ENCODE measurements at places on chromosomes 2 and 18.

GRCh38 chr18:34990597-34990996, 50.6 kb upstream of the MAPRE2 start:
- peak; percentile 42 for DNase-seq

- peak; percentile 61 for DNase-seq
These were observed 79.8 kb downstream of the RHOB start for GRCh38 chr2:20526708-20527107.

- DNase-seq, result no peak
These were observed 32.1 kb downstream of the TNFRSF11A start for GRCh38 chr18:62357079-62357719.

DNA sequence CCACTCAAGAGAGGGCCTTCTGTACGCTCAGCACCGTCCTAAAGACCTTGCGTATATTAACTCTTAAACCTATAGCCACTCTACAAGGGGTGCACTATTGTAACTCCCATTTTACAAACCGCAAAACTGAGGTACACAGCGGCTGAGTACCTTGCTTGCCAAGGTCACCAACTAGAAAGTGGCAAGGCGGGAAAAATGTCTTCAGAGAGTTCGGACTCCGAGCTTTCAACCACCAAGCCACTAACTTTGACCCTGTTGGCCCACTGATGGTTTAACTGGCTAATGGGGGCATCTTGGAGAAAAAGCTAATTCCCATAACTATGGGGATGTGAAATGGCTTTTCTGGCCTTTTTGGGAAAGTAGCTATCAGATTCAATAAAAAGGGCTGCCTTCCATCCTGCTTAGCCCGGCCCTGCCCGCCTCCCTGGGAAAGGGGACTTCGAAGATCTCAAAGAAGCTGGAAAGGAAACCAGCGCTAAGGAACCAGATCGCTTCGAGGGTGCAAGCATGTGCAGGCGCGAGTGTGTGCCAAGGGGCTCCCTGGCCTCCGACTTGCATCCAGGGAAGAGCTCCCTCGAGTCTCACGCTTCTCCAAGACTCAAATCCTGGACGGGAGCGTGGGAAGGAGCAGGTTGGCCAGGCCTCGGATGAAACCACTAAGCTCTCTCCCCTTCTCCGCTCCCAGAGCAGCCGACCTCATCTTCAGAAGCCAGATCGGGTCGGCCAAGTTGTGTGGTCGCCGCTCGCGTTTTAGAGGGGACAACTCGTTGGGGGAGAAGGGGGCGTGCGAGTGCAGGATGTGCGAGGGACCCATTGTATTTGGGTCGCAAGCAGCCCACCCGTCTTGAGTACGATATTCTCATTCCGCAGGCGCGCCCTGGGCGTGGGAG, 2.2 kb upstream of the SP5 start:
- DNase-seq, result no peak

DNA sequence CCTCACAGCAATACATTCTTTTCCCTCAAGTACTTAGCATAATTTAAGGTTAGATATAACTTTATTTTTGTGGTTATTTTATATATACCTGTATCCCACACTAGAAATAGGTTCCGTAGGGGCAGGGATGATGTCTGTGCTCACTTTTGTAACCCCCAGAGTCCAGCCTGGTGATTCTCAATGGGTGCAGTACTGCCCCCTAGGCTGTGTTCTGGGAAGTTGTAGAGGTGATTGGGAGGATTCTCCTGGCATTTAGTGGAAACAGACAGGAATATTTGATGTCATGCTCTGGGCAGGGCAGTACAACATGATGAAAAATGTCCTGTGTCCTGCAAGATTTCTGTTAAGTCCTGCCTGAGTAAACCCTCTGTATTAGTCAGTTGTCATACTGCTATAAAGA, 333.3 kb downstream of the PLCL1 start:
- no peak for DNase-seq

DNA sequence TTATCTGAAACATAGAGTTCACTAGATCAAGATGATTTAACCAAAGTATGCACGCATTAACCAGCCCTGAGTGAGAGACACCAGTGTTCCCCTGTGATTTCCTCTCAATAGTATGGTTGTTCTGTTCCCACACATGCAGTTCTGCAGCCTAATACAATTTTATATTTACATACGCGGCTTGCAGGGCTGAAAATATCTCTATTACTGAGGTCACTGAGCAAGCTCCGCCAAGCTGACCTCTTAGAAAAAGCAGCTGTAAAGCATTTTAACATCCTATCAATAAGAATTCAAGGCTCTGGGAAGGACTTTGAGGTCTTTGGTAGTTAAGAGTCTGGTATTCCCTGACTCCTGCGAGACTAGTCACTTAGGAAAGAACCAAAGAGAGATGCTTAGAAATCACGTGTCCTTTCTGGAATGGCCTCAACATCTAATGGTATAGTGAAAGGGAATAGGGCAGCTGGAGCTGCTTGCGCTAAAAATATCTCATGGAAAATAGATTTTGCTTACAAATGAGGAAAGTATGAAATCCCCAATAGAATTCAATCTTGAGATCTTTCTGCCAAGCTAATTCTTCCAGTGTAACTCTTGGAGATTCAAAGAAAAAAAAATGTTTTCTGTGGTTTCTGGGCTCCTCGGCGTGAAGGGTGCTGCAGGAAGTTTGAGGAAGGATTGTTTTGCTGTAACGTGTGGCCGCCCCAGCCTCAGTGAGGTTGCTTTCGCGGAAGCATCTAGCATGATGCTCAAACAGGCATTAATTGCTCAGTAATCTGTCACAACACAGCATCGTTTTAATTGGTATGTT, 59.2 kb downstream of the DOCK10 start:
- peak; percentile 89 for DNase-seq

DNA sequence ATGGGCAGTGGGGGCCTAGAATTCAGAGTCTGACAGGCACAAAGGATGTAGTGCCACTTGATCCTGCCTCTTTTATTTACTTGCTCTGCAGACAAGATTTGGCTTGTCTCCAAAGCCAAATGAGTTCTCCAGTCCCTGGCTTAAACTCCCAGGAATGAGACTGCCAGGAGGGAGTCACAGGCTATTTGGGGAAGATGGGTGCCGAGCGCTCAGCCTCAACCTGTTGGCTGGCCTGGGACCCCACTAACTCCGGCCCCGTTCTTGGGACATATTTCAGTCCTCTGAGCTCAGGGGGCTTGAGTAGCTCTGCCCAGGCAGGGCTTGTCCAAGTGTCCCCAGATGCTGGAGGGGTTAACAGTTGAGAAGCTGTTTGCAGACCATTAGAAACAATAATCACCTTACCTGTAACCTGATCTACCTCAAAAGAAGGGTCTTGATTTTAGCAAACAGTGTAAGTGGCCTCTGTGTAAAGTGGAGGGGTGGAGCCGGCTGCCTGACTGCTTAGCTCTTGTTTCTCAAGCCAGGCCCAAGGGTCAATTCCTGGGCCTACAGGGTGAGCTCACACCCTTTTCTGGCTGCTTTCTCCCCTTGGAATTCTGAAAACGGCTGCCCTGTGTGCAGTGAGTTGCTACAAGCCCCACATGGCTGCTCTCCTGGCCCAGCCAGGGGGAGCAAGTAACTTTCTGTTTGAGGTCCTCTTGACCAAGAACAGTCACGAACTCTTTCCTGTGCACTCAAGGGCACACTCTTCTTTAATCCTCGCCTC, 27.1 kb upstream of the FZD5 start:
- DNase-seq, result peak; percentile 35

GRCh38 chr2:173819852-173820251, 145.3 kb downstream of the SP3 start:
- no peak for DNase-seq

DNA sequence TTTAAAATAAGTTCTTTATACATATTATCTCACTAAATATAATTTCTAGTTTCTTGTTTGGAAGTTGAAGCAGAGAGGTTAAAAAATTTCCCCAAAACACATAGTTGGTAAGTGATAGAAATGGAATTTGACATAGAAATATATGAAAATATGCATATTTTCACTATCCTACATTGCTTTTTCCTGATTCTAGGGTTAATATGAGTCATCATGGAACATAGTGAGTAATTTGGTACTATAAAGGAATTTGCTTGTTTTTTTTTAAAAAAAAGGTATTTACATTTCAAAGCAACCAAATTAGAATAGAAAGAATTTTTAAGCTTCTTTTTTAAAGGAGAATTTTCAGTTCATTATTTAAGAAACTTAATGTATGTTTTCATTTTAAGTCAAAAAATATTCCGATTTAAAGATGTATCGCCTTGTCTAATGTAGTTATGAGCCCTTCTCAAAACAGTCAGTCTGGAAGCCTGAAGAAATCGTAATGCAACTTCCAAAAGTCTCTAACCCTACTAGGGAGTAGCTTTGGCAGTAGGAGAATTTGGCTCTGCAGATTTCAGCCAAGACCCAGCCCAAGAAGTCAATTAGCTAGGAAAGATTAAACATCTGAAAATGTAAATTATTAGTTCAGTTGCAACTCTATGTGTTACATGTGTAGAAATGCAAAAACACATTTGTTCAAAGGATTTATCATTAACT, 147.3 kb downstream of the RDH14 start:
- peak; percentile 56 for DNase-seq

DNA sequence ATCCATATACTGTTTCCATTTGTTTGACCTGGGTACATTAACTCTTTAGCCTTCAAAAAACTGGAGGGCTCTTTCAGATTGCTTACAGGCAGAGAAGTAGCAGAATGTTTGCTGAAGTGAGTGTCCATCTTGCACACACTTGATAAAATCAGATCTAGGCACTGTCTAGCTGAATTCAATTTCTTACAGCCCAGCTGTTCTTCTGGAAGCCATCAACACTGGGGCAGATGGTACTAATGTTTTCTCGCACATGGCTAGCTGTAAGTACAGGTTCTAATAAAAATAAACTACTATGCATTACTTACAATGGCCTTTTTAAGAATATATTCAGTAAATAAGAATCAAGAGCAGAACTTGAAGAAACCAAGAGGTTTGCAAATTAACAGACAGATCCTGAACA, 175.9 kb downstream of the NBAS start:
- DNase-seq, result no peak

- no peak for DNase-seq
These were observed 9.1 kb downstream of the NEURL3 start for GRCh38 chr2:96495982-96496629.

- DNase-seq, result no peak
These were observed 19.5 kb upstream of the CELF4 start for GRCh38 chr18:37584952-37585695.

GRCh38 chr18:37964885-37965571, 399.4 kb upstream of the CELF4 start:
- DNase-seq, result no peak

- peak; percentile 96 for DNase-seq
These were observed 92.7 kb upstream of the PARD3B start for GRCh38 chr2:204452464-204453023.

DNA sequence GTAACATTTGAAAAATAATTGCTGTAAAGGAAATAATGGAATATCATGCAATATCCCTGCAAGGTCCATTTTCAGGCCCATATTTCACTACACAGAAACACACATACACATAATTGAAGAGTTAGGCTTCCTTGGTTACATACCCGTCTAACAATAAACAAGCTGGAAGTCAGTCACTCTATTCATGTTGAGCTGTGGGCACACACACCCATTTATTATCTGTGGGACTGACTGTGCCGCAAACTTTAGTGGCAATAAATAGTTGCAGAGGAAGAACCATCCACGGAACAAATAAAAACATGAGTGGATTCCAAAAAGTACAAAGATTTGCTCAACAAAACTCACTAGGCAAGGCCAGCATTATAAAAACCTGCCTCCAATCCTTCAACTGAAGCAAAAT, 24.8 kb downstream of the PID1 start:
- DNase-seq, result no peak

DNA sequence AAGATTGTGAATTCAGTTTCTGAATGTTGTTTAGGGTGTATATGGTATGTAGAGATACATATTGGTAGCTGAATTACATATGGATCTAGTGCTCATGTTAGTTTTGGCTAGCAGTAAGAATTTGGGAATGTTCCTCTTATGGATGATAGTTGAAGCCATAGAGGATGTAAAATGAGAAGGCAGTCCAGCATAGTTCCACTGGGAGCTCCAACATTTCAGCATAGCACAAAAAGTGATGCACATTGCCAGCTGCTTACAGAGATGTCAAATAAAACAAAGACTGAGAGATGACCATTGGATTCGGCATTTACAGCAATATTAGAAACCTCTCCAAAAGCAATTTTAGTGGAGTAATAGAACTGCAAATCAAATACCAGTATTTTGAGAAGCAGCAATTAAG, 77.4 kb downstream of the EML4 start:
- DNase-seq, result no peak

DNA sequence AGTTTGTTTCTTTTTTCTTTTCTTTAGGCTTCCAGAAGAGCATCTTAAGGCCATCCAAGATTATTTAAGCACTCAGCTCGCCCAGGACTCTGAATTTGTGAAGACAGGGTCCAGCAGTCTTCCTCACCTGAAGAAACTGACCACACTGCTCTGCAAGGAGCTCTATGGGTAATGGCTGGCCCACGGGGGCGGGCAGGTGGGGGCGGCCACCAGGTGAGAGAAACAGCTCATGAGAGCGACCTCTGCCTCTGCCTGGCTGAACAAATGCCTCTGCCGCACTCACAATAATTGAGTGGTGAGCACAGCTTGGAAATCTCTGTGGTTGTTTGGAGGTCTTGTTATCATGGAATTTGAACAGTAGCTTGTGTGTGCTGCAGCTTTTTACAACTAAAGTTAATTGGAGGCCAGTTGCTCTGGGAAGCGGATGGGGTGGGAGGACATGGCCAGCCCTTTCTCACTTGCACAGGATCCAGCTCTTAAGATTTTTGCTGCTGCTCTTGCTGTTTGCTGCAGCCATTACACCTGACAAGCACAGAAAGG, 70.4 kb downstream of the INPP5D start:
- no peak for DNase-seq

- DNase-seq, result no peak
These were observed 1948.4 kb upstream of the PIK3C3 start for GRCh38 chr18:40006634-40007033.

DNA sequence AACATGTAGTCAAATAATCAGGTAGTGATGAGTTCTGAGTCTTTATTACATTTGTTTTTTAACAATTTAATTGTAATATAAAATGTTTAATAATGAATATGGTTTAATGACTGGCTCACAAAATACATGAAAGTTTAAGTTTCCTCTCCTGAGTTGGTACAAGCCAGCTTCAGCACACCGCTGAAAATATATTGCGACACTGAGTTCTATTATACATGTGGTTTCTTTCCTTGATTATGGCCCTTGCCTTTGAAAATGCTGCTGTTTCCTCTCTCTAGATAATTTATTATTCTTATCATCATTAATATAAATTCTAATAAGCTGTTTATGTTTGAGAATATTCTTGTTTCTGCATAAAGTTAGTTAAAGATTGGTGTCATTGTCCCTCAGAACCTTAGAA, 249.3 kb downstream of the PARD3B start:
- DNase-seq, result no peak

GRCh38 chr2:178292586-178292985, 98.3 kb downstream of the OSBPL6 start:
- DNase-seq, result no peak

Measured in fibroblast of lung (primary cell).